ENCODE measurements at places on chromosomes 2 and 18. TPM values are rescaled to one million over a fixed set of nuclear protein-coding genes. Genes with fewer than 3 reads are reported as not detected.
A peak's percentile ranks its signal among the peaks of the same experiment; 100 is the strongest.

- DNase-seq: no peak
Measured at GRCh38 chr18:37306432-37306831, 259.2 kb downstream of the CELF4 start.

- no peak for DNase-seq
Measured at GRCh38 chr2:74373985-74374384, 6.1 kb downstream of the DCTN1 start.

- DNase-seq: peak; percentile 45
Measured at GRCh38 chr2:65320042-65320725, 92.6 kb downstream of the ACTR2 start.

GRCh38 chr2:30897539-30897938, 90.3 kb upstream of the CAPN13 start:
- no peak for DNase-seq

- DNase-seq: peak; percentile 79
Measured at GRCh38 chr18:3061581-3062312, 48.8 kb upstream of the LPIN2 start.

DNA sequence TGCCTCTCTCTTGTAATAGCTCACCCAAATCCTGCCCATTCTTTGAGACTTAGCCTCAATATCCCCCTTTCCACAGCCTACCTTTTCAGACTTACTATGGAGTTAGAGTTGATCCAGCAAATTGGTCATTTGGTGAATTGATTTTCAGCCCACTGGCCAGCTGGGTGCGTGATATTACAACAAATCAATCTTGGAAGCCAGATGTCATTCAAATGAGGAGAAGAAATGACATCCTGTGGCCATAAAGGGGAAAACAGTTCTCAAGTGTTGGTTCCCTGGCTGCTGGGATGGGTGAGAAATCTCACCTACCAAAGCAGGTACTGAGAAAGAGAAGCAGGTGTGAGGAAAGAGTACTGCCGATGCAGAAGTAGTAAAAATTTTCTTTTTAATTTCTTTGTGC, 36.7 kb upstream of the FOXI3 start:
- DNase-seq: no peak

DNA sequence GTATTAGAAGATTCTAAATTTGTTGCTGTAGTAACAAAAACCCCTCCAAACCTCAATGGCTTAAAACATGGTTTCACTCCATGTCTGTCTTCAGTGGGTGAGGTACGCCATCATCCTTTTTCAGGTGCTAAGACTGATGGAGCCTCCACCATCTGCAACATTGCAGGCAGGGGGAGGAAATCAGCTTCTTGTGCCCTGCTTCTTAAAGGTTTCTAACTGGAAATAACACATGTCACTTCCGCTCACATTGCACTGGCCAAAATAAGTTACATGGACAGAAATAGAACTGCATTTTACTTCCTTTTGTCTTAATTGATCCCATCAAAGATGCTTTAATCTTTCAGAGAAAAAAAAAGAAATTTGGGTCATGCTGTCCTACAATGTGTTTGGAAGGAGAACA, 94.1 kb downstream of the GALNT3 start:
- DNase-seq: no peak

DNA sequence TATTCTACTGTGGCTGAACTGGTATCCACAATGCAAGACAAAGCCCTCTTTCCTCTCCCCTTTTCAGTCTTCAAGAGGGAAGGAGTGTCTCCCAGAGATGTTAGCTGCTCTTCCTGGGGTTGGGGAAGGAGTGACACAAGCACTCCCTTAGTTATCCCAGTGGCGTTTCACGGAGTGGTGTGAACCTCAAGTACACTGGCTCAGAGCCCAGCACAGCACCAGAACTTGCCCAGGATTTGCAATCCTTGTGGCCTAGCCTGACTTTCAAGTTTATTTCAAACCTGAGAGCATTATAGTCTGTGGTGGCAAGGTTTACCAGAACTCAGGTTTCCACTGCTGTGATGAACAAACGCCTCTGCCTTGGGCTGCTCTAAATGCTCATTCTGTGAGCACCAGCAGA, 162.5 kb downstream of the CCDC102B start:
- no peak for DNase-seq

- no peak for DNase-seq
Measured at GRCh38 chr2:26883956-26884355, 36.0 kb downstream of the DPYSL5 start.

GRCh38 chr2:48464264-48464795, 65.6 kb upstream of the STON1 start:
- no peak for DNase-seq

Gene IL1F10
- not detected for total RNA-seq
